ENCODE measurements at places on chromosomes 16 and 17. TPM values are rescaled to one million over a fixed set of nuclear protein-coding genes. Genes with fewer than 3 reads are reported as not detected.

The EPN3 gene
- 13.3 TPM for total RNA-seq

The CES5A gene
- not detected for total RNA-seq

DNA sequence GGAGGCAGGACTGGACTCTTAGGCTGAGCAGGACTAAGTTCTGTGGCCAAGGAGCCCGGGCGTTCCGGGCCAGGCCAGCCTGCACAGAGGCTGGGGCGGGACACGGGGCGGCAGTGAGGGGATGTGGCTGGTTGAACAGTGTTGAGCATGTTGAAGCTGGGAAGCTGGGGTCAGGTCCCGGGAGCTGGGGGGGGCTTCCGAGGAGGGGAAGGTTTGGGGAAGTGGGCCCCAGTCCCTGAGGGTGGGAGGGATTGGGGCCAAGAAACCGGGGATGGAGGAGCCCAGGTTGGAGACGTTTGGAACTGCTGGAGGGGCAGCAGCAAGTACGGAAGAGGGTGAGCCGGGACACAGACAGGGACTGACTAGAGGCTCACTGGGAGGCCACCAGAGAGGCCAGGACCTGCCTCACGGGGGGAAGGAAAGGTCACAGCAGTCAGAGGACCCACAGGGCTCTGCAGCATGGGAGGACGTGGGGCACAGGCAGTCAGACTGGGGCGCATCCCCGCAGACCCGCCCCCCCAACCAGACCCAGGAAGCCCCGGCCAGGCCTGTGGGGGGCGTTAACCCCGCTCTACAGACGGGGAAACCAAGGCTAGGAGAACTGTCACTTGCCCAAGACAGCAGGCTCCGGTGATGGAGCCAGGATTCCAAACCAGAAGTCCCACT, 9.5 kb downstream of the TAX1BP3 start:
- no peak overlapping the region for H3K4me3 ChIP-seq
- H3K4me1 ChIP-seq = peaks cover 3% of the 10 kb centered on the region
- no peak overlapping the region for H3K27ac ChIP-seq

DNA sequence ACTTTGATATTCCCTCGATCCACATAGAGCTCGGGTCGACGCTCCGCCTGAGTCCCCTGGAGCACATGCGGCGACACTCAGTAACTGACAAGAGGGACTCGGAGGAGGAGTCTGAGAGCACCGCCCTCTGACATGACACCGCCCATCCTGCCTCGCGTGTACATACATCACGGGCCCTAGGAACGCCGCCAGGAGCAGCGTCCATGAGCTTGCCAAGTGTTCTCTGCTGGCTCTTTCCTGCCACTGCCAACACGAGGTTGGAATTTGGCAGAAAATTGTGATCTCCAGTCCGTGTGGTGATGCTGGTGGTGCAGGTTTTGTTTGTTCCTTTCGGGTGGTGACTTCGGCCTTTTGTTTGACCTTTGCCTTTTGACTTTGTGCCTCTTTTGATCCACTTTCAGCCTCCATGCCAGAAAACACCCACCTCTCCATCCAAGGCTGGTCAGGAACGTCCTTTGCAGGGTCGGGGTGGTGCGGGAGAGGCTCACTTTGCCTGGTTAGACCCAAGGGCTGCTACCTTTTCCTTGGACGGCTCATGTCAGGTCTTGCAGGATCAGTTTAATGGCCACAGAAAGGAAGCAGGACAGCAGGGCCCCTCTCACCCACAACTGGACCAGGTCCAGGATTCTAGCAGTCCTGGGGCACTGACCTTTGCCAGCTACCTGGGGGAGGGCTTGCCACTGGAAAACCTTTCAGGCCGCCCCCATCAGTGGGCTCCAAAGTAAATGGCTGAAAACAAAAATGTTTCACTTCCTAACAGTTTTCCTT, 27.6 kb downstream of the ELAC2 start:
- no peaks in the 10 kb centered on the region for H3K27me3 ChIP-seq
- no peak overlapping the region for H3K27ac ChIP-seq
- H3K4me1 ChIP-seq = no peaks in the 10 kb centered on the region
- H3K4me3 ChIP-seq = no peak overlapping the region

DNA sequence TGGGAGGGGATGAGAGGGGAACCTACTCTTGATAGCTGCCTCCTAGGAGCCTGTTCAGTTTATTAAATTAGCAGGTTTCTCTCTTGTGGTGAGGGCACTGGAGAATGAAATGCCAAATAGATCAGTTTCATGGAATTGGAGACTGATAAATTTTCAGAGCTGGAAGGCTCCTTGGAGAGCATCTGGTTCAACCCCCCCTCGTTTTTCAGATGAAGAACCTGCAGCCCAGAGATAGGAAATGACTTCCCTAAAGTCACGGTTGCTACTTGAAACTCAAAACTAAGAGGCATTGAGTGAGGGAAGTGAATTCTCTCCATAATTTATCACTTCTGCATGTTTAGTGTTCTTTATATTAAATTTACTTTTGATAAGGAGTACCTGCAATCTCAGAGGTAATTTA, 366.0 kb upstream of the CCL2 start:
- no peaks in the 10 kb centered on the region for H3K27me3 ChIP-seq
- no peak overlapping the region for H3K4me3 ChIP-seq
- no peak for DNase-seq
- H3K4me1 ChIP-seq = no peaks in the 10 kb centered on the region
- no peak overlapping the region for H3K27ac ChIP-seq

- H3K4me1 ChIP-seq = no peaks in the 10 kb centered on the region
- no peaks in the 10 kb centered on the region for H3K27me3 ChIP-seq
- DNase-seq = no peak
- H3K4me3 ChIP-seq = no peak overlapping the region
Measured at GRCh38 chr17:30530346-30531025, 53.3 kb downstream of the GOSR1 start.

- H3K27ac ChIP-seq = no peak overlapping the region
- H3K27me3 ChIP-seq = no peaks in the 10 kb centered on the region
- peaks cover 22% of the 10 kb centered on the region for H3K36me3 ChIP-seq
- H3K4me1 ChIP-seq = no peaks in the 10 kb centered on the region
Measured at GRCh38 chr17:81589612-81590011, 37.5 kb upstream of the FAAP100 start.

GRCh38 chr17:63998721-63999679, 849 bp downstream of the PRR29 start:
- H3K27ac ChIP-seq = no peak overlapping the region
- DNase-seq = no peak

DNA sequence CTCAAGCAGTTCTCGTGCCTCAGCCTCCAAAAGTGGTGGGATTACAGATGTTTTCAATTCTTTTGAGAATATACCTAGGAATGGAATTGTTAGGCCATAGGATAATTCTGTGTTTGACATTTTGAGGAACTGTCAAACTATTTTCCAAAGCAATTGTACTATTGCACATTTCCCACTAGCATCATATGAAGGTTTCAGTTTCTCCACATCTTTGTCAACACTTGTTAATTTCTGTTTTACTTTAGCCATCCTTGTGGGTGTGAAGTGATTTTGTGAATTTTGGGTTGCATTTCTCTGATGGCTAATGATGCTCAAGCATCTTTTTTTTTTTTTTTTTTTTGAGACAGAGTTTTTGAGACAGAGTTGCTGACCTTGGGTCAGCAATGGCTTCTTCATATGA, 6.2 kb downstream of the NT5M start:
- no peak overlapping the region for H3K27ac ChIP-seq
- H3K36me3 ChIP-seq = no peaks in the 10 kb centered on the region
- no peak overlapping the region for H3K4me3 ChIP-seq
- no peaks in the 10 kb centered on the region for H3K4me1 ChIP-seq
- no peak for DNase-seq

GRCh38 chr16:50910736-50911100, 168.8 kb downstream of the CYLD start:
- H3K4me1 ChIP-seq = no peaks in the 10 kb centered on the region
- H3K27me3 ChIP-seq = no peaks in the 10 kb centered on the region
- DNase-seq = no peak

DNA sequence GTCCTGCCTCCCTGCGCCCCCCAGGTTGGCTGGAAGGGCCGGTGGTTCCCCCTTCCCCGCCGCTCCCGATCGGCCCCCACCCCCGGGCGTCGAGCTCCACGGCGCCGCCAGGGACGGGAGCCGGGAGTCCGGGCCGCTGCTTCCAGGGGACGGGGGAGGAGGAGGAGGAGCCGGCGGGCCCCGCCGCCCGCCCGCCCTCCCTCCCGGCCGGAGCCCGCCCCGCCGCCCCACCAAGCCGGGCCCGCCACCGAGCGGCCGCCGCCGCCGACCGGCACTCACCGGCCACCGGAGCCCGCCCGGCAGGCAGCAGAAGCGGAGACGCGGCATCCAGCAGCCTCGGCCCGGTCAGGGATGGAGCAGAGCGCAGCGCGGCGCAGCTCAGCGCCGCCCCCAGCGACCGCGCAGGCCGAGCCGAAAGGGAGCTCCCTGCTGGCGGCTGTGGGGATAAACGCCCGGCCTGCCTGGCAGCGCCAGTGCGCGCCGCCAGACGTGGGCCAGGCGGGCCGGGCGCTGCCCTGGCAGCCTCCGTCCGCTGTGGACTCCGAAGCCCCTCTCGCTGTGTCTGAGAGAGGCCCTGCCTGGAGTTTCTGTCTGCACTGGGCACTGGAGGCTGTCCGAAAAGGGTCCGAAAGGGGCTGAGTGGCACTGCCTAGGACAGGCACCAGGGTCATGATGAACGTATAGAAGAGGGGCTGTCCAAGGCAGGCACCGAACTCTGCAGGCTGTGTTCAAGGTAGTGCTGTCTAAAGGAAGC, at the start of gene MYO18A:
Gene MYO18A (minus strand): TSS at position 365 of the 754 bp plus-strand sequence. CDS start 13,458 bp downstream, outside the sequence.
- H3K4me3 ChIP-seq = peak within 1 kb of the TSS; percentile 30
- DNase-seq = peak; percentile 74
- H3K27me3 ChIP-seq = no peaks in the 10 kb centered on the region
- no peaks in the 10 kb centered on the region for H3K36me3 ChIP-seq
- peak within 1 kb of the TSS; percentile 94 for H3K27ac ChIP-seq

DNA sequence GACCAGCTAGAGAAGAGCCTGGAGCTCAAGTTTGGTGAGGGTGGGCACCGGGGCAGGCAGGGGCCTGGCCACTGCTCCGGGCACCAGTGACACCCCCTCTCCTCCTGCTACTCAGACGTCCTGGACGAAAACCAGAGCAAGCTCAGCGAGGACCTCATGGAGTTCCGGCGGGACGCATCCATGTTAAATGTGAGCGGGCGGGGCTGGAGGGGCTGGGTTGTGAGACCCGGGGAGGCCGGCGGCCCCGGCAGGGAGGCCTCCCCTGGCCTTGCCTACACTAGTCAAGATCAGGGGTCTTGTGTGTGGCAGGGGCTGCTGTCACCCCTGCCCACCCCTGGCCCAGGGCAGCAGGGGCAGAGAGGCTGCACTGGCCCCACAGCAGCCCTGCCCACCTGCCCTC, 17.8 kb downstream of the TRAF7 start:
- peaks cover 19% of the 10 kb centered on the region for H3K36me3 ChIP-seq
- no peak overlapping the region for H3K27ac ChIP-seq
- no peak for DNase-seq

- H3K27me3 ChIP-seq = no peaks in the 10 kb centered on the region
- H3K36me3 ChIP-seq = no peaks in the 10 kb centered on the region
- no peak overlapping the region for H3K4me3 ChIP-seq
- H3K4me1 ChIP-seq = no peaks in the 10 kb centered on the region
- no peak overlapping the region for H3K27ac ChIP-seq
Measured at GRCh38 chr16:87145181-87146176, 171.7 kb downstream of the C16orf95 start.

Measured in pancreas (tissue), 10 donors.